CD8-positive, alpha-beta memory T cell (primary cell): ENCODE measurements at places on chromosomes 2 and 18. TPM values are rescaled to one million over a fixed set of nuclear protein-coding genes. Genes with fewer than 3 reads are reported as not detected.

GRCh38 chr2:82690757-82691411 is 1768.2 kb downstream of the SUCLG1 start:
- no peak for DNase-seq
- no peaks in the 10 kb centered on the region for H3K4me1 ChIP-seq
- H3K4me3 ChIP-seq, result no peak overlapping the region
- H3K27me3 ChIP-seq, result no peaks in the 10 kb centered on the region

- no peak for DNase-seq
- no peaks in the 10 kb centered on the region for H3K27me3 ChIP-seq
- no peaks in the 10 kb centered on the region for H3K4me1 ChIP-seq
- H3K27ac ChIP-seq, result peak overlapping the region; percentile 43
- H3K36me3 ChIP-seq, result no peaks in the 10 kb centered on the region
- no peak overlapping the region for H3K4me3 ChIP-seq
These were observed 6.9 kb upstream of the KCNE4 start for GRCh38 chr2:223044916-223045700.

CAD gene
- total RNA-seq, result 154 TPM

SIX3 gene
- not detected for total RNA-seq

DNA sequence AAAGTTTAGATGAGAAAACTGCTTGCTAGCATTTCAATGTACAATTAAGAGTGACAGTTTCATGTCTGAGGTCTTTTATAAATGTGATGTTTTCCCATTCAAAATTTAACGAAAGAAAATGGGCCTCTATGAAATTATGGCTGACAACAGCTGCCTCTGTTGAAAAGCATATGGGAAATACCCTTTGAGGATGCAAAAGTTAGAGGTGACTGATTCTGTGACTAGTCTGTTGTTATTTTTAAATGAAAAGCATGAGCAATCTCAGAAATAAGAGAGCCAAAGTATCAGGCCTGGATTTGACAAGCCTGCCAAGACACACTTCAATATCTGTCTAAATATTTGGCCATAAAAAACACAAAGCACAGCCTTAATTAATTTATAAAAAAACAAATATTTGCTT is 580.8 kb downstream of the ERBB4 start:
- no peak overlapping the region for H3K4me3 ChIP-seq
- no peaks in the 10 kb centered on the region for H3K4me1 ChIP-seq
- no peak for DNase-seq
- H3K36me3 ChIP-seq, result no peaks in the 10 kb centered on the region
- H3K27ac ChIP-seq, result no peak overlapping the region

DNA sequence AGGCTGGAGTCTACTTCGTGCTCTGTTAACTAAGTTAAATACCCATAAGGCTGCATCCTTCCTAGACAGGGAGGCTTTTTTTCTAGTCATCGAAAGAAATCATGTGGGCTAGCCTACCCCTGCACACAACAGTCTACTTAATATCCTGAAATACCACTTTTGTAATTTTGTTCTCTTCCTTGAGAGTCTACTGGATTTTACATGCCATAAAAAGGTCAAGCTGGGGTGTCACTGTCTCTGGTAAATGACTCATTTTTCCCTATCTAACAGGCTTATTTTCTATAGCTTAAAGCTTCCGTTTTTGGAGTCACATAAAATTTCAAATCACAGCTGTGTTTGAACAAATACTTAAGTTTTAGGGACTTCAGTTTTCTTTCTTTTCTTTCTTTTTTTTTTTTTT is 10.7 kb upstream of the STAM2 start:
- H3K27me3 ChIP-seq, result peaks cover 6% of the 10 kb centered on the region
- no peaks in the 10 kb centered on the region for H3K4me1 ChIP-seq
- DNase-seq, result no peak
- H3K27ac ChIP-seq, result no peak overlapping the region
- H3K4me3 ChIP-seq, result no peak overlapping the region

GRCh38 chr2:126244937-126245336 is 411.0 kb upstream of the GYPC start:
- H3K27me3 ChIP-seq, result no peaks in the 10 kb centered on the region
- no peak overlapping the region for H3K4me3 ChIP-seq
- H3K36me3 ChIP-seq, result no peaks in the 10 kb centered on the region
- no peaks in the 10 kb centered on the region for H3K4me1 ChIP-seq

- H3K27me3 ChIP-seq, result no peaks in the 10 kb centered on the region
- no peak overlapping the region for H3K27ac ChIP-seq
- no peaks in the 10 kb centered on the region for H3K36me3 ChIP-seq
- no peak for DNase-seq
- no peaks in the 10 kb centered on the region for H3K4me1 ChIP-seq
These were observed 42.5 kb downstream of the SCTR start for GRCh38 chr2:119481501-119482455.

DNA sequence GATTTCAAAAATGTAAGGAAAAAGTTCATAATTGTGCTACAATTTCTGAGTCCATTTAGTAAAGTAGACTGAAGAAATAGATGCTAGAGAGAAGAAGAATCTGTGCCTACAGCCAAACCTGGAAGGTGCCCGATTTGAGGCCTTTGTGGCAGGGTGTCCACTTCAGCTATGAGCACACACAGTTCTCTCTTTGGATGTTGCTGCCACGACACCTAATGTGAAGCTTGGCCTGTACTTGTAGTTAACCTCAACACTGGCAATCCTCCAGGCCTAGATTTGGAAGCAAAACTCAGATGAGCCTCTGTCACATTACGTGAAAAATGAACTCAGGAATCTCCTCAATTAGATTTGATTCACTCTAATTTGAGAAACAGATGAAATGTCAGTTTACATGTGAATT is 90.1 kb upstream of the LRP1B start:
- DNase-seq, result no peak
- H3K4me1 ChIP-seq, result no peaks in the 10 kb centered on the region
- H3K36me3 ChIP-seq, result no peaks in the 10 kb centered on the region
- H3K4me3 ChIP-seq, result no peak overlapping the region
- H3K27me3 ChIP-seq, result no peaks in the 10 kb centered on the region
- no peak overlapping the region for H3K27ac ChIP-seq
